Caco-2 (cell line): ENCODE measurements at places on chromosomes 13 and 19.

GRCh38 chr13:46643165-46643777, 90.3 kb downstream of the LRCH1 start:
- no peak for DNase-seq

DNA sequence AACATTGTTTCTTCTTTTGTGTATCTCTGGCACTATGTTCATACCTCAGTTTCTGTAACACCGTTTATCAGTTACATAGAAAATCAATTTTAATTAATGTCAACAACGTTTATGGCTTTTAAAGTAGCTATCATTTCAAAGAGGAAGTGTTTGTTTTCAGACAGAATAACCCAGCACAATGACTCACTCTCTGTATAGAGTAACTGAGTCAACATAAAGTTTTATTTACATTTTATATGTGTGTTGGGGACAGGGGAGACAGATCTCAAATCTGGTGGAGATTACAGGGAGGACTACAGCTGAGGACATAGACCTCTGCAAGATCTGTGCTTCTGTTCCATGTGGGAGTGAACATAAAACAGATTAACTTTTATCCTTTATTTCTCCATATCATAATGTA, 2590.1 kb downstream of the PCDH9 start:
- DNase-seq = no peak

DNA sequence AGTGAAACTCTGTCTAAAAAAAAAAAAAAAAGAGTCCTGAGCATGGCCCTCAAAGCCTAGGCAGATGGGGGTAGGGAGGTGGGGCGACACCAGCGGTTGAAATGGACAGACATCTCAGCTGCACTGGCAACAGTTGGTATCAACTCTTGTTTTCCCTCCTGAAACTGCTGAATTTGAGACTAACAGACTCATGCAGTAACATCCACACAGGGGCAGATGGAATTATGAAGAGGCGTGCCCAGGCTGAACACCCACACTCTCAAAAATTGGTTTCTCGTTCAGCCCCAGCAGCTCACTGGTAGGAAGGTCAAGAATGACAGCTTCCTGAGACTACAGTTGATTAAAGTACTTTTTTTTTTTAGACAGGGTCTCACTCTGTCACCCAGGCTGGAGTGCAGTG, 24.1 kb downstream of the PBX4 start:
- DNase-seq = no peak

DNA sequence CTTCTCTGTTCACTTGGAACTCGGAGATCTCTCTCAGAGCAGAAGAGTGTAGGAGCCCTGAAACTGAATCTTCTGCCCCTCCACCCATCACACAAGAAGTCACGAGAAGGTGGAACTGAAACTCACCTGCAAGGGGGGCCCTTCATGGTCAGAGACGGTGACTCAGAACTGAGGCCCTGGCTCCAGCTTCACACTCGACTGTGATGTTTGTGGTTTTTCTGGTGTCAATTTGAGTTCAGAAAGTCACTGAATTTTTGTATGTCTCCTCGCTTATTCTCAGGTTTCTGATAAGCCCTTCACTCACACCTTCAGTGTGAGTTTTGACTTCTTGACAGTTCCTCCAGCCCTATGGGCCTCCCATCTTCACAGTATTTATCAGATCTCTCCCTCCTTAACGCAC, 23.1 kb downstream of the SIGLEC5 start:
- no peak for DNase-seq

GRCh38 chr13:100854006-100854405, 179.4 kb upstream of the TMTC4 start:
- DNase-seq = no peak

DNA sequence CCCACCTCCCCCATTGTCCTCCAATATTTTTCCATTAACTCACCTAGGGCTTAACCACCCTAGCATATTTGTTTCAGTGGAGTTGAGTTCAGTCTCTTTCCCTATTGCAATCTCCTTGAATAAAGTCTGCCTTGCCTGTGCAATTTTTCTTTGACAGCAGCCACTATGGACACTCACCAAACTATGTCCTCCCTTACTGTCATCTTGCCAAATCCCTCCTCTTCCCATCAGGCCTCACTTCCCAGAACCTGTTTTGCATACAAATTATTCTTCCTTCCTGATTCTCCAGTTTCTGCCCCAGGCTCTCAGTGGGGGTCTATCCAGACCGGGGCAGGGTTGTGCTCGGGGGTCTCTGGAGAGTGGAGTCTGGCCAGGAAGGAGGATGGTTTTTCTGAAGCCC, 2.2 kb upstream of the LYPD5 start:
- no peak for DNase-seq

DNA sequence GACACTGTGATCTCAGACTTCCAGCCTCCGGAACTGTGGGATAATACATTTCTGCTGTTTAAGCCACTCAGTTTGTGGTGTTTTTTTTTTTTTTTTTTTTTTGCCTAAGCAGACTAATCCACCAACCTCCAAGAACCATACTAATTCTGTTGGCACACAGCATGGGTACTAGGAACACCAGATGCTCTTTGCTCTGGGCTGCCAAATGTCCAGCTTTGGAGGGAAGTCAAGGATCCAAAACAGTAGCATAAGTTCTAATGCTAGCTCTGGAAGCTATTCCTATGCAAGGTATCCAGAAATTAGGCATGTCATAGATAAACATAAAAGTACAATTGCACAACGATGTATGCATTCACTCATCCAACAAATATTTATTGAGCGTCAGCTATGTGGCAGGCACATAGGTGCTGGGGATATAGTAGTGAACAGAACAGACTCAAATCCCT, 64.5 kb upstream of the WDFY2 start:
- no peak for DNase-seq

GRCh38 chr19:10655457-10656312, 1.5 kb downstream of the ILF3 start:
- DNase-seq = no peak

DNA sequence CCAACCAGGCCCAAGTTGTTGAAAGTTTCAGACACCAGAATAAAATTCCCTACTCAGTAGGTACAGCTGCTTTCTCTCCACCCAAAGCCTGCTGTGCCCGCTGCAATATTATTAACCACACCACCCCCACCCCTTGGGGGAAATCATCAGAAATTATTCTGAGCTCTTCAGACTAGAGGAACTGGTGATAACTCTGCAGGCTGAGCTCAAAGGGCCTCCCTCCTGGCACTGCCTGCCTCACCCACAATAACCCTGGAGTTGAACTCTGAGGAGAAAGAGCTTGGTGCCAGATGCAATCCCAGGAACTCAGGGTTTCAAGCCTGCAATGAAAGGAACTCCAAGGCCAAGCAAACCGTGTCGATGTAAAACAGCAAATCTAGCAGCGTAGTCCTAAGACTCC, 381.7 kb upstream of the ZNF507 start:
- no peak for DNase-seq

- no peak for DNase-seq
Observed at GRCh38 chr13:107845911-107846310, 369.4 kb downstream of the LIG4 start.

DNA sequence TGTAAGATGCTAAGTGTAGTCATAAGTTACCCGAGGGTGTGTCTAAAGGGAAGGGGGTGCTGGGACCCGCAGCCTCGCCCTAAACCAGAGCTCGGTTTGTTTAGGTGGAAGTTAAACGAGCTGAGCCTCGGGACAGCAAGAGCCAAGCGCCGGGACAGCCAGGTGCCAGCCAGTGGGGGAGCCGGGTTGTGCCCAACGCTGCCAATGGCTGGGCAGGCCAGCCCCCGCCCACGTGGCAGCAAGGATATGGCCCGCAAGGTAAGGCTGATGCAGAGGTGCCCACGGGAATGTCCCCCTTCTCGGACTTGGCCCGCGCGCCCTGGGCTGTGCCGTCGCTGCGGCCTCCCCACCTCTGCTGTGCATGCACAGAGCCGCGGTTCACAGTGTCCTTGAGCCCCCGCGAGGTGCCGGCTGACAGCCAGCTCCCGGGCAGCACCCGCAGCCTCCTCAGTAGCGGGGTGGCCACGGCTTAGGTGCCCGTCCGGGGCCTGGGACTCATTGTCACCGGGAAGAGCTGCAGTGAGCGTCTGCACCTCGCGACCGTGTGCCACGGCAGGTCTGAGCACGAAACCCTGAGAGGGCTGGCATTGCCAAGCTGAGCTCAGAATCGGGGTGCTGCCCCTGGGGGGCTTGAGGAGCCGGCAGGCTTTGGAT, 9.3 kb upstream of the RPS15 start:
- no peak for DNase-seq

GRCh38 chr19:7602240-7602934, 6.7 kb downstream of the CAMSAP3 start:
- DNase-seq = no peak

GRCh38 chr19:536031-536880, 4.7 kb downstream of the CDC34 start:
- no peak for DNase-seq

DNA sequence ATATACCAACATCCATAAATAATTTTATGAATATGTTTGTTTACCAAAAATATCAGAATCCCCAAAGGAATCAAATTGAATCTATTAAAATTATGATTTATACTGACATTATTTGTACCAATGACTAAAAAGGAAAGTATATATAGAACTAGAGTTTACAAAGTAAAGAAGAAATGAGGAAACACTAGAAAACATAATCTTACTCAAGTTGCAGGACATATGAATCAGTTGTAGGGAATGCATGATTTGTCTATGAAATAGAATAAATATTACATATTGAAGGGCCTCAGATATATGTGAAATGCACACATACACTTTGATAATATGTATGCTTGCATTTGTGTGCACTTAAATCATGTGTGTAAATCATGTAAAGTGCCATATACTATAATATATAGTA, 1466.4 kb downstream of the EFNB2 start:
- no peak for DNase-seq

DNA sequence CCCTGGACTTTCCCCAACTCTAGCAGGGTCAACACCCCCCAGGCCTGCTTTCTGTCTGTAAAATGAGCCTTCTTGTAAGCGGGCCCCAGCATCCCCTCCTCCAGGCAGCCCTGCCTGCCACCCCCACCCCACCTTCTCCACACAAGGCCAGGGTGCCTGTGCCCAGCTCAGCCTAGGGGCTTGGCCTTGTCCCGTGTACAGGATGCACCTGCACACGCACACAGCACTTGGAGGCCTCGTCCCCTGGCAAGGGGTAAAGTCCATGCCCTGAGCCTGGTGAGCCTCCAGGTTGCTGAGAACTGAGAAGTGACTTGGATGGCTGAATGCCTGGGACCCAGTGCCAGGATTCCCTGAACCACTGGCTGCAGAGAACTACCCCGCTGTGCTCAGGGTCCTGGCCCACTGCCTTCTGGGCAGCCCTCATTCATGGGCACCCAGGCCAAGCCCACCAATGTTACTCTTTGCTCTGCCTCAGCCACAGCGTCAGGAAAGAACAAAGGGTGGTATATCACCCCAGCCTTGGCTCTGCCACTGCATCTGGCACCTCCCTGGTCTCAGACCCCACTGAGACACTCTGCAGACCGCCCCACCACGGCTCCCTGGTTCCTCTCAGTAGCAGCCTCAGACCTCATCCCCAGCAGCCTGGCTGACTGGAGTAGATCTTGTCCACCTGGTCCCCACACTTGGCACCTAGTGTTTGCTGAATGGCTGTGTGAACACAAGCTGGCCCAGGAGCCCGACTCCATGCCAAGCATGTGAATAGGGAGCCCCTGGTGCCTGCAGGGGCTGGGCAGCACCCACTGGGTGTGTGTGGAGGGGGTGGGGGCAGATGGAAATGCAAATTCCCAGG, 1.8 kb upstream of the TM6SF2 start:
- DNase-seq = no peak
